ENCODE measurements at places on chromosomes 7 and 10. TPM values are rescaled to one million over a fixed set of nuclear protein-coding genes. Genes with fewer than 3 reads are reported as not detected.

MSMB gene
- total RNA-seq, result not detected

NCF1 gene
- total RNA-seq, result not detected

DNA sequence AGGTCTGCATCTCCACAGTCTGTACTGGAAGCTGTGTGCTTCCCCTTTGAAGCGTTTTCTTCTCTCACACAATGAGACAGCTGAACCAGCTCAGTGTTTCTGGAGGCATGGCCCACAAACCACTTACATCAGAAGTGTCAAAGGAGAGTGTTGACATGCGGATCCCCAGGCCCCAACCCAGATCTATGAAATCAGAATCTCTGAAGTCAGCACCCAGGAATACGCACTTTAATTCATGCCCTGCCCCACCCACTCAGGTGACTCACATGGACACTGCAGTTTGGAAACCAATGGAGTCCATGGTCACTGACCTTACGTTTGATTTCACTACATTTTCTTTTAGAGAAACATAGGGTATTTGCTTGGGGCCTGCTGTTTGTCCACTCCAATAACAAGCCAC is 19.0 kb downstream of the TLL2 start:
- H3K27me3 ChIP-seq, result peaks cover 32% of the 10 kb centered on the region
- no peak overlapping the region for H3K27ac ChIP-seq
- no peaks in the 10 kb centered on the region for H3K36me3 ChIP-seq
- H3K4me1 ChIP-seq, result no peaks in the 10 kb centered on the region
- H3K4me3 ChIP-seq, result no peak overlapping the region
- DNase-seq, result no peak

GRCh38 chr7:147912946-147913638 is 677.5 kb upstream of the C7orf33 start:
- H3K4me3 ChIP-seq, result no peak overlapping the region
- DNase-seq, result no peak
- H3K27me3 ChIP-seq, result no peaks in the 10 kb centered on the region
- no peaks in the 10 kb centered on the region for H3K36me3 ChIP-seq

DNA sequence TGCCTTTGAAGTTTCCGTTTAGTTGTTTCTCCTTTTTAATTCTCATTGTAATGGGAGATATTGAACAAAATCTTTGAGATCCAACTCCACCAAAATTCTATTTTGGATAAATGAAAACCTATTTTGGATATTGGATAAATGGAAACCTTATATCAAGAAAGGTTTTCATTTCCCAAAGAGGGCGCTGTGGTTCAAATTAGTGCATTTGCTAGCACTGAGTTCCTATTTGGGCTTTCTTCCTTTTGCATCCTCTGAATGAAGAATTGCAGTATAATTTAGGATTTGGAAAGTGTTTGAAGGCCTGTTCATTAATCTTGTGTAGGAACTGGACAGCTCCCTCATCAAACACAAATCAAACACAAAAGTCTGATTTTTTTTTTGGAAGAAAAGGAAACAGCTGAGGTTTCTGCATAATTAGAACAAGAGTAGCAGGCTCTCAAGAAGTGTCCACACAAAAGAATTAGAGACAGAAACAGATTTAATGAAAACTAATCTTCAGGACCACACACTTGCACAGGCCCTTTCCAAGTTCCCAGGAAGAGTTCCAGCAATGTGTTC is 80.8 kb upstream of the KLF14 start:
- no peaks in the 10 kb centered on the region for H3K27me3 ChIP-seq
- peak; percentile 49 for DNase-seq
- no peak overlapping the region for H3K4me3 ChIP-seq
- no peak overlapping the region for H3K27ac ChIP-seq
- no peaks in the 10 kb centered on the region for H3K4me1 ChIP-seq

DNA sequence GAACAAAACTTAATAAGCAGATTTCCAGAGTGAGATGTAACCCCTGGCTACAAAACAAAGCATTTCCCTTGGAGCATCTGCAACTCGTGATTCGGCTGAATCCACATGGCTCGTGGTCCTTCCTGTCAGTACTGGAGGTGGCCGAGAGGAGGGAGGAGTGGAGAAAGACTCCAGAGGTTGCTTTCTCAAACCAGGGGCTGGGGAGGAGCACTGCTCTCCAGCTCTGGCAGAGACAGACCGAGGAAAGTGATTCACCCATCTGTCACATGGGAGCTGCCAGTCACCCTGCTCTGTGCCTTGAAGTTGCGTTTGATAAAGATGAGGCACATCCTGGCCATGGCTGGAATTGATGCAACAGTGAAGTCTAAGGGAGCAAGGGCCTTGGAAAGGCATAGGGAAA is 72.7 kb downstream of the COL13A1 start:
- H3K36me3 ChIP-seq, result peaks cover 11% of the 10 kb centered on the region
- peak; percentile 90 for DNase-seq
- 0 out of 2 replicates have a peak overlapping the region, but pooled peaks have one; percentile 9 for H3K4me3 ChIP-seq
- H3K27ac ChIP-seq, result peak overlapping the region; percentile 88
- no peaks in the 10 kb centered on the region for H3K27me3 ChIP-seq
- H3K4me1 ChIP-seq, result peaks cover 29% of the 10 kb centered on the region

- H3K27ac ChIP-seq, result peak overlapping the region; percentile 1
- peaks cover 29% of the 10 kb centered on the region for H3K4me1 ChIP-seq
- H3K4me3 ChIP-seq, result no peak overlapping the region
- H3K36me3 ChIP-seq, result peaks cover 31% of the 10 kb centered on the region
- no peaks in the 10 kb centered on the region for H3K27me3 ChIP-seq
- DNase-seq, result no peak
These were observed 179.8 kb downstream of the WNT2 start for GRCh38 chr7:117143066-117143465.

DNA sequence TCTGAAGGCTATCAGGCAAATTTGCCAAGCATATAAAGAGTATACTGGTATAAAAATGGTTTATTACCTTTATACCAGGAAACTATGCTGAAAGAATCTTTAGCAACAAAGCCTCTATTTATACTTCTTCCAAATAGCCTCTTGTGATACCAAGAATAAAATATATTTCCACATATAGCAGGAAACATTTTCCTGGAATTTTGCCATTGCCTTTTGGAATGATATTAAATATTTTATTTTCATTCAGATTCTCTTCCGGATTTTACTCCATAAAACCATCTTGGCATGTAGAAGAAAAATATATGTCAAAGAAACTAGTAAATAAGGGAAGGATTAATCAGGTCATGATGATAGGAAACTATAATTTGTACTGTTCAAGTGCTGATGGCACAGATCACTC is 17.7 kb downstream of the SOSTDC1 start:
- no peak for DNase-seq
- no peak overlapping the region for H3K27ac ChIP-seq
- no peaks in the 10 kb centered on the region for H3K36me3 ChIP-seq
- no peak overlapping the region for H3K4me3 ChIP-seq
- no peaks in the 10 kb centered on the region for H3K4me1 ChIP-seq

DNA sequence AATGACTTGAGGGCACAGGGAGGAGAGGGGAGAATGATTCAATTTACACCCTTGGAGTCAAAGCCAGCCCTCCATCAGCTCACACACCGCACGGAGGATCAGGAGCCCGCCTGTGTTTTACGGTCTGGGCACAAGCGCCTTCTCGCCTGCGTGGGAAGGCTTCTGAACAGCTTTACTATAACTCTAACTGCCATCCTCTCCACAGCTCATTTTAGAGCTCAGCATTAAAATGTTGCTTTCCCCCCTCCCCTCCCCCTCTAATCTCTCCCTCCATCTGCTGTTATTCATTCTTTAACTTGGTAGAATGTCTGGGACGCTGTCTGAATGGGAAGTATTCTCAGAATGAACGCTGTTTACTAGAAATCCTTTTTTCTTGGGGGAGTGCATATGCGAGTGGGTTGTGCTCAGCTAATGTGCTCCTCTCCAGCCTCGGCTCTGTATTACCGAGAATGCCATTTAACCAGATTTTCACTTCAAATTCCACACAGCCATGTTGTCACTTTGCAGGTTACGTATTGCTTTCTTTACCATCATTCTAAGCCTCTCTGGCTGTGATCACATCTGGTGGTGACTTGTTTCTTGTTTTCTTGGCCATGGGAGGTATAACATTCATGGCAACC is 140.1 kb downstream of the GFRA1 start:
- peaks cover 9% of the 10 kb centered on the region for H3K4me1 ChIP-seq
- H3K27me3 ChIP-seq, result peaks cover 1% of the 10 kb centered on the region
- no peak overlapping the region for H3K27ac ChIP-seq

- H3K36me3 ChIP-seq, result no peaks in the 10 kb centered on the region
- peak; percentile 39 for DNase-seq
- no peaks in the 10 kb centered on the region for H3K27me3 ChIP-seq
These were observed 44.9 kb upstream of the ANK3 start for GRCh38 chr10:60434418-60435046.

GRCh38 chr10:58810751-58811150 is 298.1 kb downstream of the BICC1 start:
- H3K4me3 ChIP-seq, result no peak overlapping the region
- H3K27ac ChIP-seq, result no peak overlapping the region
- peaks cover 55% of the 10 kb centered on the region for H3K36me3 ChIP-seq

DNA sequence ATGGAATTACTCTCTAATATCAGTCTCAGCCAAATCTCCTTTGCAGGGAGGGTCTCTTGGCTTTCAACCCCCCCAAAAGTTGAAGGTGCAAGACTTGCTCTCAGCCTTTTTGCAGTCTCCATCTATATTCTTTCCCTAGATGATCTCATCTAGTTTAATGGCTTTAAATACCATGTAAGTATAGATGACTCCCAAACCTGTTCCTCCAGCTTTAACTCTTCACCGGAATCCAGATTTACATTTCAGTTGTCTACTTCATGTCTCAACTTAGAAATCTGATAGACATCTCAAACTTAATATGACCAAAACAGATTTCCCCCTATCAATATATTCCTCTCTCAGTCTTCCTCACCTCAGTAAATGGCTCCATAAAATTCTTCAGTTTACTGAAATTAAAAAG is 9.9 kb upstream of the TAS2R41 start:
- DNase-seq, result no peak
- peaks cover 25% of the 10 kb centered on the region for H3K4me1 ChIP-seq
- no peaks in the 10 kb centered on the region for H3K27me3 ChIP-seq
- no peak overlapping the region for H3K27ac ChIP-seq
- H3K4me3 ChIP-seq, result no peak overlapping the region

DNA sequence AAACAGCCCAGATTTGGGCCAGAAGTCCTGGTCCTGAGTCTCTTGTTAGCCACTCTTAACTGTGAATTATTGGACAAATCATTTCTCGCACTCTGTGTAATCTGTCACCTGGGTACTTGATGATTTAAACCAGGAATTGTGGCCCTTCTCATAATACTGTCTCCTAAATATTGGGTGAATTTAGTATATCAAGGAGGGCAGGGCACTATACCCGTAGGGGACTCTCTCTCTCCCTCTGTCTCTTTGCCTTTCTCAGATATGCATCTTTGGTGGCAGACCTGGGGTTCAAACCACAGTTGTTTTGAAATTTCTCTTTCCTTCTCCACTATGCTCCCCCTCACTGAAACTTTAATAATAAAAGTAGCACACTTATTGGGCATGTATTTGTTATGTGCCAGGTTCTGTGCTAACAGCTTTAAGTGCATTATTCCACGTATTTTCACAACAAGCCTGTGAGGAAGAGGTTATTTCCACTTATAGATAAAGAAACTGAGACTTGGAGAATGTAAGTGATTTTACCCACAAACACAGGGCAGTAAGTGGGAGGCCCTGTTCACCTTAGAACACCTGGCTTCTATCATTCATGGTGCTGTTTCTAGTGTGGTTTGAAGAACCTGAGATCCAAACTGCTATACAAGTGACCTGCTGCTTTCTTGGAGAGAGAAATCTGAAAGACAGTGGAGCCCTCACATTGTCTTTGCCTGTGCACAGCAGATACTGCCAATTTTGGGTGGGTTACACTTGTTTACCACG is 11.8 kb downstream of the FAS start:
- H3K36me3 ChIP-seq, result peaks cover 19% of the 10 kb centered on the region
- H3K27ac ChIP-seq, result no peak overlapping the region
- peaks cover 46% of the 10 kb centered on the region for H3K4me1 ChIP-seq
- no peak overlapping the region for H3K4me3 ChIP-seq
- DNase-seq, result no peak

DNA sequence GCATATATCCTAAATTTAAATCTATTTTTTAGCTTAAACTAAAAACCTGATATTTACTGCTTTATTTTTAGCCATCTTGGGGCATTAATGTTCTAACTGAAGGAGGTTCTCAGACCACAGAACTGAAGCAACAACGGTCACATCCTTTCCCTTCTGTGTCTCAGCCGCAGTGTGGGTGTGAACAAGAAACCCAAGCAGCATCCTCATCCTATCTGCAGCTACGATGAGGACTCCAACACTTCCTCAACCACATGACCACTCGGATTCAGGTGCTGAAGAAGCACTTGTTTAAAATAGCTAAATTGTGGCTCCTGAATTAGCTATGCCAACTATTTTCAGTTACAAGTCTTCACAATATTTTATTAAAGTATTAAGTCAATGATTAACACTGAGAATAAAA is 5.3 kb downstream of the ESYT2 start:
- H3K4me3 ChIP-seq, result no peak overlapping the region
- DNase-seq, result no peak
- H3K27me3 ChIP-seq, result no peaks in the 10 kb centered on the region
- peaks cover 14% of the 10 kb centered on the region for H3K36me3 ChIP-seq
- peaks cover 50% of the 10 kb centered on the region for H3K4me1 ChIP-seq
- H3K27ac ChIP-seq, result peak overlapping the region; percentile 38
